Stimulated activated CD8-positive, alpha-beta memory T cell treated with anti-CD3 and anti-CD28 coated beads, Interleukin-7, amount 100 ng/mL, for 1 hour (primary cell): ENCODE measurements at places on chromosomes 6 and 20.

DNA sequence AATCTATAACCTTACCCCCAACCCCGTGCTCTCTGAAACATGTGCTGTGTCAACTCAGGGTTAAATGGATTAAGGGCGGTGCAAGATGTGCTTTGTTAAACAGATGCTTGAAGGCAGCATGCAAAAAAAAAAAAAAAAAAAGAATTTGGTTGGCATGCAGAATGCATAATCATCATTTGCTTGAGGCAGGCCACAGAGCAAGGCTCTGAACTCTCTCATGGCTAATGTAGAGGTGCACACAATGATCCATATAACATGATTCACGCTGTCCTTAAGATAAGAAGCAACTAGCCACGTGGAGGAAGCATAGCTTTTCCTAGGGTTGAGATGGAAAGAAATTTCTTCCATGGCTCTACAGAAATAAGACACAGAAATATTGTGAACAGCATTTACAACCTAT, 27.6 kb upstream of the RPN2 start:
- DNase-seq = no peak

- DNase-seq = no peak
Observed at GRCh38 chr6:41226752-41227151, 1.4 kb upstream of the TREML4 start.

GRCh38 chr6:93679836-93680235, 260.5 kb upstream of the EPHA7 start:
- no peak for DNase-seq

DNA sequence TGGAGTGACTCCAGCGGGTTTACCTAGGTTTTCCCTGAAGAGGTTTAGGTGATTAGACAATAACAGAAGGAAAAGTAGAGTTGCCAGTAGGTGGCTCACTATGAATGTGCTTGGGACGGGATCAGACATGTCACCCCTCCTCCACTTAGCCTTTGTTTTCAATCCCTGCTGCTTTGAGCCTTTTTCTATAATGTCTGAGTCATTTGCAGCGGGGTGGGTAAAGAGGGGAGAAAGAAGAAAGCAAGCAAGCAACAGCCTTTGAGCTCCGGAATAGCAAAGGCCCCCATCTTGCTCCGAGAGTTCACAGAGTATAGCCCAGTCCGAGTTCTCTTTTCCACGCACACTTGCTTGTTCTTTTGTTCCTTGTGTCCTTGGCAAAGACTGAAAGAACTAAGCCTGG, 129.1 kb downstream of the PACRG start:
- no peak for DNase-seq

GRCh38 chr20:50734730-50735679, 3.6 kb downstream of the PARD6B start:
- DNase-seq = no peak

GRCh38 chr6:21095462-21095861, 498.1 kb upstream of the SOX4 start:
- no peak for DNase-seq

- no peak for DNase-seq
Observed at GRCh38 chr6:136426627-136427377, 123.4 kb downstream of the MAP7 start.

DNA sequence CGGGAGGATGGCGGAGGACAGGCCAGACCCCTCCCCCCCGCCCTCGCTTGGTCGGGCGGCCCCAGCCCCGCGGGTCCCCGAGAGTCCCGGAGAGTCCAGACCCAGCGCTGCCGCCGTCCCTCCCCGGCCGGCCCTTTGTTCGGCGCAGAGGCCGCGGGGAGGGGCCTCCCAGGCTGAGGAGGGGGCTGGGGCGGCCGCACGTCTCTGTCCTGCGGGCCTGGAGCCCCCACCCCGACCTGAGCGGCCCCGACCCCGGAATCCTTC, 806 bp downstream of the KCNQ2 start:
- no peak for DNase-seq

DNA sequence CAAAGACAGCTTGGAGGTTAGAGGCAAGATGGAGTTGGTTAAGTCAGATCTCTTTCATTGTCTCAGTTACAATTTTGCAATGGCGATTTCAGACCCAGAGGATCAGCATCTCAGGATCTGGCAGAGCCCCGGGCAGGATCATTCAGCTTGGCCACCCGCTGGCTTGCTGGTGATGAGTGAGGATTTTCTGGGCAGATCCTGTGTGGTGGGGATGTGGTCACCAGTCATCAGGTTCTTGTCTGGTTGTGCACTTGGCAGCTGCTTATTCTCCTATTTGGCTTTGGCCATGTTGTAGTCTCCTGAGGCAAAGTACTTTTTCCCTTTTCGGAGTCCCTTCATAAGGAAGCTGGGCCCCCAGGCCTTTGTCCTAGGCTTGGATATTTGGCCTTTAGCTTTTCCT, 953.9 kb downstream of the KIF16B start:
- DNase-seq = no peak

GRCh38 chr20:49671433-49671832, 42.2 kb downstream of the B4GALT5 start:
- no peak for DNase-seq

- no peak for DNase-seq
Observed at GRCh38 chr20:44586289-44586911, 4.0 kb downstream of the PKIG start.

DNA sequence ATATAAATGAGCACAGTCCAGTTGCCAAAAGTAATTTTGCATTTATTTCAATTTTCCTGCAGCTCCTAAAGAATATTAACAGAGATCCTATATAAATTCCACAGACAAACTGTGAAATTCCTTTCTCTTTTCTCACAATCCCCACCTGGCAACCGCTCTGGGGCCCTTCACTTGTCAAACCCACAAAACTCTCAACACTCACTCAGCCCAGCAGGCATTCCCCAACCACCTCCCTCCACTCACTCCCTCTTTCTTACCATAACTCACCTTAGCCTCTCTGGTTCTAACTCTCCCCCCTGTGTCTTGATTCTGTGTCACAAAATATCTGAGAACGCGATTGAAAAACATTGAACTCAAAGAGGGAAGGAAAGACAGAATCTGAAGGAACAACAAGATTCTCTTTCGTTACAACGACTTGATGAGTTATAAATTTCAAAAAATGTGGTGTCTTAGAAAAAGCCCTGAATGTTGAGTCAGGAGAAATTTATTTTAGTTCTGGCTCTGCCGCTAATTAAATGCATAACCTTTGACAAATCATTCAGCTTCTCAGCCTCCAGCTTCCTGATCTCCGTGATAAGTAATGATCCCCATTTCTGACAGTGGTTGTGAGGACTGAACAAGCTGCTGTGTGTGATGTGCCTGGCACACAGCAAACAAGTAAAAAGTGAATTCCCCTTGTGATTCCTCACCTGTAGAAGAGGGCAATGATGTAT, 87.9 kb downstream of the UNC5CL start:
- no peak for DNase-seq

DNA sequence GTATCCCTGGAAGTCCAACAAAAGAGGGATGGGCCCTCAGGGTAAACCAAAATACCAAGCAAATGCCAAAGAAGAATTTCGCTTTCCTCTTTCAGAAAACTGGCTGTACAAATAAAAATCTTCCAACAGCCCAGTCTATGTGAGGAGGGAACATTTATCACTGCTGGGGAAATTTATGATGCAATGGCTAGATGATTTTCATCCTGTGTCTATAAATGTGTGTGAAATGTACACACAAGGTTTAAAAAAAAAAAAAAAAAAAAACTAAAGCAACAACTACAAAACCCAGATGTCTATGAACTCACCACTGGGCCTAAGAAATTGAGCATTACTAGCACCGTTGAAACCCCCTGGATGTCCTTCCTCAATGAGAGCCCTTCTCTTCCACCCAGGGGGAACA, 68.7 kb upstream of the SLC4A11 start:
- no peak for DNase-seq

DNA sequence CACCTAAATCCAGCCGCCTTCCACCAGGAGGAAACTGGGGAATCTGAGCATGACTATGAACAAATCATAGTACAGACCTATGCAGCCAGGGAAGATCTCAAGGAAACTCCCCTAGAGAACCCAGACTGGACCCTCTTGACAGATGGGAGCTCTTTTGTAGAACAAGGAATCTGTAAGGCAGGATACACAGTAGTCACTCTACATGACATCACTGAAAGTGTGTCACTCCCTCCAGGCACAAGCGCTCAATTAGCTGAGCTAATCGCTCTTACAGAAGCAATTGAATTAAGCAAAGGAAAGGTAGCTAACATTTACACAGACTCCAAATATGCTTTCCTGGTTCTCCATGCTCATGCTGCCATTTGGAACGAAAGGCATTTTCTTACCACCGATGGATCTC, 36.8 kb downstream of the PLN start:
- DNase-seq = no peak

GRCh38 chr6:90294614-90294988, 2.0 kb downstream of the BACH2 start:
- DNase-seq = no peak

DNA sequence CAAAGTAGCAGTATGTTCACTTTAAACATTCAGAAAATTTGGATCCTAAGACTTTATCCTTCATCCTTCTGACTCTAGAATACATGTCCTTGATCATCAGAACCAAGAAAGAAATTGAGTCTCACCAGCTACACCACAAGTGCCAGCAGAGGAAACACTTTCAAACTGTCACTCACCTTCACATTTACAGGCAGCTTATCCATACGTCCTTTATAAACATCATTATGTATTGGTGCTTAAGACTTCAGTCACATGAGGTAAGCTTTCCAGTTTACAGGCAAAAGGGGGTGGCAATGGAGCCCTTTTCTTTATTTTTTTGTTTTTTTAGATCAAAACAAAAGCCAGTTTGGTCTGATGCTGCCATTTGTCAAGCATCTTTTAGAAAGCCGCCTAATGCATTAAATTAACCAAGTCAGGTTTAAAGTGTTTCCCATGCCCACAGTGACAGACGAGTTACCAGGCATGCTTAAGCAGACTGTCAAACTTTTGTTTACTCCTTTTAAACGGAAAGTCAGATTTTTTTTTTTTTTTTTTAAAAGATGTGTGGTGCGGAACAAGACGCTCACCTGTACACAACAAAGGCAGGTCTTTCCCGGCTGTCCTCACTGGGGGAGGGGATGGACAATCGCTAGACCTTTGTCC, 952 bp upstream of the BRPF3 start:
- DNase-seq = no peak

GRCh38 chr6:6509284-6509683, 79.2 kb upstream of the LY86 start:
- DNase-seq = no peak

- DNase-seq = no peak
Observed at GRCh38 chr6:42038163-42038562, 12.2 kb upstream of the TAF8 start.

- no peak for DNase-seq
Observed at GRCh38 chr20:52331655-52332054, 140.1 kb upstream of the ZFP64 start.

DNA sequence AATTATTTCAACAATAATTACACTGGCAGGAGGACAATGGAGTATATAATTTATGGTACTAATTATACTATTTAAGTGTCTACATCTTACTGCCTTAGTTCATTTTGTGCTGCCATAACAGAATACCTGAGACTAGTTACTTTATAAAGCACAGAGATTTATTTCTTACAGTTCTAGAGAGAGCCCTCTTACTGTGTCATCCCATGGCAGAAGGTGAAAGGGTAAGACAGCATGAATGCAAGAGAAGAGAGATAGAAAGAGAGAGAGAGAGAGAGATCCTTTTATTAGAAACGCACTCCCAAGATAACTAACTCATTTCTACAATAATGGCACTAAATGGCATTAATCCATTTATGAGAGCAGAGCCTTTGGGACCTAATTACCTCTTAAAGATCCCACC, 314.7 kb downstream of the EPM2A start:
- no peak for DNase-seq

GRCh38 chr6:17466707-17467106, 73.3 kb downstream of the CAP2 start:
- DNase-seq = no peak

GRCh38 chr6:98842342-98843180, 8.2 kb downstream of the POU3F2 start:
- no peak for DNase-seq

DNA sequence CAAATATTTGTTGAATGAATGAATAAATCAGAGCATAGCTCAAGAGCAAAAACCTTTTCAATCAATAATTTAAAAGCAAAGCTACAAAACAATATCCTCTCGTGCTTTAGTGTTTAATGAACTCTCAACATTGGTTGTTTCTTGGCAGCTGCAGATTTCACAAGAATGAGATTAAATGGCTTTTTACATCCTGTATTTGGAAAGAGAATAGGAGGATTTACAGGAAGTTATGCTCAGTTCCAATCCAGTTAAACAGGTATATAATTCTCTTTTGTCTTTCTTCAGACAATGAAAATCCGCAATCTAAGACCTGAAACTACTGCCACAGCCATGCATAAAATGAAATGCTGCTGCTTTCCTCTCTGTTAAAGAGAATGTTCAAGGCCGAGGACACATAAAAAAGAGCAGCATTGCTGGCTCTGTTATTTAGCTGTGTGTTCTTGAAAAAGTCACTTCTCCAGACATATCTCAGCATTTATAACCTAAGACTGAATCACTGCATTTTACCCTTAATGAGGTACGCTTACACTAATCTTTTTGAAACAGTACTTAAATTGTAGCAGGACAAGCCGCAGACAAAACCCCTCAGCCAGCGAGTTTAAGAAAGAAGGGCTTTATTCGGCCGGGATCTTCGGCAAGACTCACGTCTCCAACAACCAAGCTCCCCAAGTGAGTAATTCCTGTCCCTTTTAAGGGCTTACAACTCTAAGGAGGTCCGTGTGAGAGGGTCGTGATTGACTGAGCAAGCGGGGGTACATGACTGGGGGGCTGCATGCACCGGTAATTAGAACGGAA, 3.6 kb downstream of the C6orf52 start:
- no peak for DNase-seq

GRCh38 chr6:111777357-111777756, 95.9 kb downstream of the FYN start:
- DNase-seq = no peak

DNA sequence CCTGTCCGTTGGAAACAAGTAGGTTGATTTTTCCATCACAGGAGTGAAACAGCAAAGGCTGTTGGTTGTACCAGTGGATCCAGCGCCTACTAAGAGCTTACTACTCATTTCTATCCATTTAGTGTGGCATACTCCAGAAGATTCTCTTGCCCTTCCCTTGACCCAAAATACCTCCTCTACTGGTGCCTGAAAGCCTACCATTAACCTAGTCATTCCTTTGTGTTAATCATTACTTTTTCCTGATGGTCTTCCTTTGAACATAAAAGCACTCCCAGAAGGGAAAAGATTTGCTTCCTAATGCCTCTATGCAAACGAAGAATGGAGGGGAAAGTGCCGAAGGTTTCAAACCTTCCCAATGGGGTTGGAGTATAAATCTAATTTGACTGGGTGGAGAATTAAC, 123.3 kb downstream of the QRSL1 start:
- DNase-seq = no peak

DNA sequence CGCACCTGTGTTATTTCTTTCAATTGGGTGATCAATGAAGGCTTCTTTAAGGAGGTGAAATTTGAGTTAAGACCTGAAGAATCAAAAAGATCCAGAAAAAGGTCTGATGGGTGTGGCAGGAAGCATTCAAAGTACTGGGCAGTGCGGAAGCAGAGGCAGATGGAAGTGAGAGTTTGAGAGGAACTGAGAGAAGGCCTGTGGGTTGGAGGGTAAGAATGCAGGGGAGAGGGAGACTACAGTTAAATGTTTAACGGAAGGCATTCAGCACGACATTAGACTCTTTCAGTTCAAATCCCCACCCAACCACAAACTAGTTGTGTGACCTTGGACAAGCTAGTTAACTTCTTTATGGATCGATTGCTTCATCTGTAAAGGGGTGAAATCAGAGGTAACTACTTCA, 50.5 kb upstream of the GCM1 start:
- DNase-seq = no peak

GRCh38 chr6:31940256-31940664, 5.6 kb upstream of the CFB start:
- no peak for DNase-seq
